GM06990 (cell line): ENCODE measurements at places on chromosomes 12 and 14.

GRCh38 chr14:31283153-31283552, 75.6 kb upstream of the HECTD1 start:
- DNase-seq = no peak

GRCh38 chr14:76939015-76939742, 89.3 kb downstream of the IRF2BPL start:
- no peak for DNase-seq

DNA sequence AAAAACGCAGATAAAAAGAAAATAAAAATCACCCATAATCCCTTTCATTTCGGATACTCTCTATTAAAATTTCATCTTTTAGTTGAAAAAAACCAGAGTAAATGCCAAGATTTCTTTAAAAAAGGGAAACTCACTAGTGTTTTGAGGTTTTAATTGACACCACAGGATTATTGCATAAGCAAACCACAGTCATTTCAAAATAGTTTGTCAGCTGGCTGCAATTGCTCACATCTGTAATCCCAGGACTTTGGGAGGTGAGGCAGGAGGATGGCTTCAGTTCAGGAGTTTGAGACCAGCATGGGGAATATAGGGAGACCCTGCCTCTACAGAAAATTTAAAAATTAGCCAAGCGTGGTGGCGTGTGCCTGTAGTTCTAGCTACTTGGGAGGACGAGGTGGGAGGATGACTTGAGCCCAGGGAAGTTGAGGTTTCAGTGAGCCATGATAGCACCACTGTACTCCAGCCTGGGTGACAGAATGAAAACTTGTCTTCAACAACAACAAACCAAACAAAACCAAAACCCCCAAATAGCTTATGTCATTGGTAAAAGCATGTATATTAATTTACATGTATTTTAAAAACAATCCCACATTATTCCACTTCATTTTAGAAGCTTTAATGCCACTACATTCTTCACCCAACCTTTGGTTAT, 48.8 kb downstream of the SYNE2 start:
- no peak for DNase-seq

GRCh38 chr12:70251226-70251625, 8.0 kb downstream of the CNOT2 start:
- no peak for DNase-seq

- DNase-seq = no peak
These were observed 834.1 kb downstream of the TRHDE start for GRCh38 chr12:73106296-73106695.

- DNase-seq = no peak
These were observed 325.9 kb upstream of the LRFN5 start for GRCh38 chr14:41280745-41281144.

DNA sequence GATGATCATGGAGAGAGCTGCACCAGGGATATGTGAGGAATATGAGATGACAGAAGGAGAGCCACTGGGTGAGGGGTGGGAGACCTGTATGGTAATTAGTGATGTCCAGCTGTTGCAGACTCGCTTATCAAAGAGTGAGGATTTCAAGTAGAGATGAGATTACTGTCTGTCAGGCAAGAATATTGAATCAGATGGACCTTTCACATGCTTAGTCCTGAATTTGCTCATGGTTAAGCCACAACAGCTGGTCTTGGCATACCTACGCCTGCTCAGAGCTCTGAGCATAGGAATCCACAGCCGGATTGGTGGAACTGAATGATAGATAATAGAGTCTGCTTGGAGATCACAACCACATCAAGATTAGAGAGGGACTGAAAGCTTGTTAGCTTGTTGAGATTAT, 115.2 kb upstream of the ARHGAP5 start:
- no peak for DNase-seq

GRCh38 chr12:120062976-120063579, 53.5 kb downstream of the RAB35 start:
- no peak for DNase-seq

GRCh38 chr14:65566820-65567522, 154.4 kb downstream of the FUT8 start:
- peak; percentile 15 for DNase-seq

GRCh38 chr12:31322801-31323207, 3.1 kb downstream of the SINHCAF start:
- DNase-seq = no peak

- no peak for DNase-seq
These were observed 884 bp downstream of the CAPRIN2 start for GRCh38 chr12:30753751-30754382.

DNA sequence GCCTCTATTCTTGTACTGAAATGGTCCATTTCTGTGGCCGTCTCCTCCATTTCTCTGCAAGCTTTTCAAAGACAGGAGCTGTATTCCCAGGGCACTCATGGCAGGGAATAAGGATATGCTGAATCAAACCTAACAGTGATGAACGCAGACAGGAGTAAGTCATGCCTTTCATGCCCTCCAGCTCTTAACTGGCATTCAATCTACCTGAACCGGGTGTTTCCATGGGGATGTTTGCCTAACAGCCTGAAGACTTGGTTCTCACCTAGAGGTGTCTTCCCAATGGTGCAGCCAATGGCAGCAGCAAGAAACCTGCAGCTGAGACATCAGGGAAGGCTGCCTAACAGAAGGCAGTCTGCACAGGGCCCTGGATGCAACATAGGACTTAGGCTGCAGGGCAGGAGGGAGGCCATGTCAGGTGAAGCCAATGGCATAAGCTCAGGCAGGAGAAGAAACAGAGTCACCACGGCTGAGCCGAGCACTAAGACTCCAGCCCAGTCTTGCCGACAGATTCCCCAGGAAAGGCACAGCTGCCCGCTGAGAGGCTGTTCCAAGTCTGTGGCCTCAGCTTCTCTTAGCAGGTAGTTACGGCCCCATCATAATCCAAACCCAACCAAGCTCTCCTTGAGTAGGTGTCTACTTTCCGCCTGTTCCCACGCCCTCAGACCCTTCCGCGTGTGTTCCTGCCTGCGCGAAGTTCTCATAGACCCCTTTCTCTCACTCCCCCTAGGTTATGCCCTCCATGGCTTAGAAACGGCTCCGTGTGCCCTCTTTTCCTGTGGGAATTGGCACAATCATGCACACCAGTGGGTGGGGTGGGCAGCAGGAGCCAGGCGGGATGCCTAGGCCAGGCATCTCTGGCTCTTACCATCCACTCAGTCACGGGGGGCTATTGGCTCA, 44.1 kb downstream of the VWF start:
- no peak for DNase-seq

DNA sequence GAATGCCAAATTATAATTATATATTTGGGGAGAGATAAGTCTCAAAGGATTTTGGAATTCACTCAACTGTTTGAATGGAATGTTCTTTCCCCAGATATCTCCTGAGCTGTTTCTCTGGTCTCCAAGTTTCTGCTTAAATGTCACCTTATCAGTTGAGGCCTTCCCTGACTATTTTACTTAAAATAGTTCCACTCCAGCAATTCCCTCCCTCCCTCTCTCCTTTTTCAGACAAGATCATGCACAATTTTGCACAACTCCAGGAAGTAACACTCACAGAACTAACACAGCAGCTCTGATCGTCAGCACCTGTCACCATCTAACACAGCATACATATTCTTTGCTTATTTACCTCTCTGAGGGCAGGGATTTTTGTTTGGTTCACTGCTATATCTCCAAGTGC, 12.5 kb downstream of the BTG1 start:
- no peak for DNase-seq

DNA sequence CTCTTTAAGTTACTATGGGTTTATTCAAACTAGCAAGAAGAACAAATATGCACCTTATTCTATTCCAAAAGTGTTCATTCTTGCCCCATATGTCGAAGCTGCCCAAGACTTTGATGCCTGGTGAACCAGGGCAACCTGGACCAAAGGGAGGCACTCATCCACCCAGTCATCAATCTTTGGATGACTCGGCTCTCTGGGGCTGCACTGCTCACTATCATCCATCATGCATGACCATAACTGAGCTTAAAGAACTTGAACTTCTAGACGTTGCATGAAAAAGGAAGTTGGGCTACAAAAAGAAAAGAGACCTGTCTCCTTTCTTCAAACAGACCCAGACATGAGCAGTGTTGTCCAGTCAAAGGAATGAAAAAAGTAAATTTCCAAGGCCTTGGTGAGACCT, 1.2 kb downstream of the KRT4 start:
- DNase-seq = no peak

GRCh38 chr12:106634206-106634605, 51.4 kb downstream of the RFX4 start:
- no peak for DNase-seq

- peak; percentile 35 for DNase-seq
These were observed 84.3 kb downstream of the ETNK1 start for GRCh38 chr12:22709292-22709691.

GRCh38 chr12:91111366-91112325, at the start of gene LUM:
LUM (minus strand) TSS chr12:91111494; CDS start chr12:91108979, 2,515 bp downstream.
- no peak for DNase-seq

- DNase-seq = no peak
These were observed 43.3 kb downstream of the ACTN1 start for GRCh38 chr14:68935761-68936214.

- DNase-seq = no peak
These were observed 60.2 kb downstream of the TBX3 start for GRCh38 chr12:114623737-114624136.

- DNase-seq = no peak
These were observed 106.1 kb upstream of the FLRT2 start for GRCh38 chr14:85423889-85424288.

DNA sequence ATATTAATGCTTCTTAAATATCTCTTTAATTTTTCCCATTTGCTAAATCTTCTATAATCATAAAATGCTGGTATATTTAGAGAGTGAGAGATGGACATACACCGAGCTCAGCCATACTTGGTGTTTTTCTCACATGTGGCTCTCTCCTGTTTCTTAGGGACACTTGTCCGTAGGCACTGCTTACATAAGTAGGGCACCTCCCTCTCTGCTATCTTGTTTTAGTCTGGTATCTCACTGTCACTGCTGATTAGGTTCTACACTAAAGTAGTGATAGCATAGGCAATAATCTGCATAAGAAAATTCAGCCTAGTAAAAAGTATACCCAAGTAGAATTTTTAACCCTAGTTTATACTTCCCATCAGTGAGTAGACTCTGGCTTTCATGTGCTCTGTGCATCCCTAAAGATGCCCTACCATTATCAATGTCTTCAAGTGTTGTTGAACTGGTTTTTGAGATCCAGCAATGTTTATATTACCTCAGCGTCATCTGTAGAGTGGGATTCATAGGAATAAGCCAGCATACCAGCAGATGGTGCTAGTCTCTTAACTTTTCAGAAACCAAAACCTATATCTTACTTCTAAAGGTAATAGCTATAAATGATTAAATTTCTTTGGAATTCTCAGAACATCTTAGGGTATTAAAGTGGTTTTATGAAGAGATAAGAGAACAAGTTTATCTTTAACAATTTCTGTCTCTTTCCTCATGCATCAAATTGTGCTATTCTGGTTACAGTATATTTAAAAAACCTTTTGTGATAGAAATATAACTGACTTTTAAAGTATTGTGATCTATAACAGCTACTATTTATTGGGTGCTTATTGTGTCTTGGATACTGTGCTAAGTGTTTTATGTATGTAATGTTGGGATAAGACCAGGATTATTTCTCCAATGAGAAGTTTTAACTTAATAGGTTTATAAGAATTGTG, 32.9 kb downstream of the ARID2 start:
- no peak for DNase-seq

- no peak for DNase-seq
These were observed 14.1 kb downstream of the VRK1 start for GRCh38 chr14:96811265-96811664.

DNA sequence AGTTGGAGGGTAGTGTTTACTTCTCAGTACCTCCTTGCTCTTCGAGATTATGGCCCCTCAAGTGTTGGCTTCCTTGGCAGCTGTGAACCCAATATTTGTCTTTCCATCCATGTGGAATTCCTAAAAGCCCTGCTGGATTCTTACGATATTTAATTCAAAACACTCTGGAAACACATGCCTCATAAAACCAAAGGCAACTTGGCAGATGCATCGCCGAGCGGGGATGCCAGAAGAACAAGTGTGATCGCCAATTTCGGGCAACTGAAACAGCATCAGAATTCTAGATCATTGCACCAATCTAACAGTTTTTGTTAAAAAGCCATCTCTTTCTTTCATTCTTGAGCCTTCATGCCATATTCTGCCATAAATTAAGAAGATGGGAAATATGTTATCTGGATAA, 934.4 kb downstream of the AACS start:
- DNase-seq = no peak

- DNase-seq = no peak
These were observed 77.7 kb downstream of the NTS start for GRCh38 chr12:85951823-85952222.

- no peak for DNase-seq
These were observed 278.3 kb downstream of the AKAP6 start for GRCh38 chr14:32607399-32607798.

DNA sequence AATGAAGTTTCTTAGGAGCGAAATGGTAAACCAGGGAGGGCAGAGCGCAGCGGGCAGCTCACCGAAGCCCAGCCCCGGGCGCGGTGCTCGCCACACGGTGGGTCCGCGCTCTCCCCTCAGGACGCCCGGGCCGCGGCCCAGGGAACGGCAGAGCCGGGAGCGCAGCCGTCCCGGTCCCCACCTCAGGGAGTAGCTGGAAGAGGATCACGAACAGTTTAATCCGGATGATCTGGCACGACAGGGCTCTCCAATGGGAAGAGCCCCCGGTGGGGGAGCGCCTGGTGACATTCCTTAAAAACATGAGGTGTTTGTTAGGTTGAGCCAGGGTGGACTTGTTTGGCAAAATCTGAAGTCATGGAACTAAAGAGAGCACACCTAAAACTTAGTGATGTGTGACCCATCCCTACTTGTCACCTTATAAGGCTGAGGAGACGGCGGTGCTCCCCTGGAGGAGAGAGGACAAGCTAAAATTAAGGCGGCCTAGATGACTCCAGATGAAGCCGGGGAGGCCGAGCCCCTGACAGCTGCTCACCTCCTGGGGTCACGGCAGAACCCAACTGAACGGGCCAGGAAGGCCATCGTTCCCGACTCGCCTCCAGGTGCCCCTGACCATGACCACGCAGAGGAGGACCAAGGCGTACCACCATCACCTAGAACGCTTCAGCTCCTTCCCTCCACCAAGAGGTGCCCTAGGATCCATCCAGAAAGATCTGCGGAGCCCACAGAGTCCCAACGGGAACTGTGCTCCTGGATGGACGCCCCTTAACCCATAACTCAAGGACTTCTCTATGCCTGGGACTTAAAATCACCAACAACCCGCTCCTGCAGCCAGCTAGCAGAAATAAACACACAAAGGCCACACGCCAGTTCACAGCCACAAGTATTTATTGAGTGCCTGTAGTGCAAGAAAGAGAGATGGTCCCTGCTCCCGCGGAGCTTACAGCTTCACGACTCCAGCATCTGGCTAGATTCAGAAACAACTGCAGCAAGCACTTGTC, 866 bp upstream of the PITPNM2 start:
- DNase-seq = no peak

- no peak for DNase-seq
These were observed 6.2 kb downstream of the DENND5B start for GRCh38 chr12:31584782-31585181.

- DNase-seq = no peak
These were observed 110.8 kb downstream of the SEC23A start for GRCh38 chr14:38992067-38992844.

DNA sequence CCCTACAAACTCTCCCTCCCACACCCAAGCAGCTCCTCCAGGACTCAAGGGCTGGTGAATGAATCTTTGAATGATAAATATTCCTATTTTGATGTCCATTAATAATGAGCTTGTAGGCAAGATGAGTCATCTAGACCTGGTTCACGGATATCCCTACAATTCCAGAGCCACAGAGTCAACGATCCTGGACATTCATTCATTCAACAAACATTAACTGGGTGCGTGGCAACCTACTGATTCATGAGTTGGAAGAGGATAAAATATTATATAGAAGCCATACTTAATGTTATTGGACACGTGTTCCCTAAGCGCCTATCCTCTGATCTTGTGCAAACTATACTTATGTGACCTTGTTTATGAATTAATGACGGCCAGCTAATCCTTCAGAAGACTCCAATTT, 420 bp upstream of the OTUB2 start:
- DNase-seq = no peak
